NCI-H524 treated with DMSO at 0.1 percent for 48 hours (cell line): ENCODE measurements at places on chromosomes 1 and 21.

DNA sequence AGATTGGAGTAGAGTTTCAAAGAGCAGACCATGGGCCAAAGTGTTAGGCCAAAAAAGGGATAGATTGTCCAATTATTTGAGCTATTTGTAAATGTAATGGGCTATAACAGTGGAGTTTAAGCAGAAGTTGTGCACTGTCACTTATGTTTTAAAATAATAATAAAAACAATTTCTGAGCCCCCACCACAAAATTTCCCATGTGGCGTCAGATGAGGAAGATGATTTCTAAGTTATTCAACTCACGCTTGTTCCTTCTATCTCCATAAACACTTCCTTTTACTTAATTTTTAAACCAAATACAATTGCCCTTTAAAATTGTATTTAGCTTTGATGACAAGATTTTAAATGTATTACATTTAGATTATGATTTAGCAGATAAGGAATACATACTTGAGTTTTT lies 330.0 kb downstream of the PTPRC start:
- DNase-seq: no peak

GRCh38 chr1:162570718-162571117 lies 9.2 kb downstream of the UAP1 start:
- no peak for DNase-seq

- no peak for DNase-seq
These were observed 98.0 kb downstream of the KCNN3 start for GRCh38 chr1:154772056-154772455.

DNA sequence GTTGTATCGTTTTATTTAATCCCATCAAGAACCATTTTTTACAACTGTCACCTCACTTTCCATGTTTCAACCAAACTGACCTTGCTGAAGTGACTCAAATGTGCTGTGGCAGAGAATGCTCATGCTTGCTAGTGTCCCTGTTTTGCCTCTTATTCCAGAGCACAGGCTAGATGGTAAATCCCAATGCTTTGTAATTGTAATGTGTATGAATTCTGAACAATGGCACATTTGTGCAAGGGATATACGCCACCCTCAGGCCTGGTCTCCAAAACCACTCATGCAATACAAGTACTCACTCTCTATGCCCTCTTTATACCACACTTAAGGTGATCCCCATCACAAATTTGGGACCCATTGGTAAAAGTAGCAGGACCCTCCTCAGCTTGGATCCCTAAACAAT lies 313.6 kb downstream of the HHIPL2 start:
- no peak for DNase-seq

- DNase-seq: no peak
These were observed 33.0 kb downstream of the SETD4 start for GRCh38 chr21:36027347-36027746.

GRCh38 chr1:152487871-152488270 lies 22.7 kb upstream of the LCE5A start:
- no peak for DNase-seq

DNA sequence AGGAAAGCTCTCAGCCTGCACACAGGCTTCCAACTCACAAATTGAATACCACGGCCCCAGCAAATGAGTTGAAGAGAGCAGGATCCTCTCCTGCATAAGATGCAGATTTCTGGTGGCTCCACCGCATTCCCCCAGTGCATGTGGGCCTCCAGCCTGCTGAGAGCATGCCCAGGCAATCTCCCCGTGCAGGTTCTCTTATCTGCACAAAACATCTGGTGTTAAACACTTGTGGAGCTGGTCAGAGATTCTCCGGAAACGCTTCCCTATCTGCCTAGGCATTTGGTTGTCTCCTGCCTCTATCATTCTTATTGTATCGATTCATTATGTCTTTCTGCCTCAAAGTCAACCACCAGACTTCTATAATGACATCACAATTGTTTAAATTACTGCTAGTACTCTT lies 1349.0 kb upstream of the B3GALT2 start:
- DNase-seq: no peak

- no peak for DNase-seq
These were observed 81.5 kb upstream of the EDEM3 start for GRCh38 chr1:184836141-184836540.

DNA sequence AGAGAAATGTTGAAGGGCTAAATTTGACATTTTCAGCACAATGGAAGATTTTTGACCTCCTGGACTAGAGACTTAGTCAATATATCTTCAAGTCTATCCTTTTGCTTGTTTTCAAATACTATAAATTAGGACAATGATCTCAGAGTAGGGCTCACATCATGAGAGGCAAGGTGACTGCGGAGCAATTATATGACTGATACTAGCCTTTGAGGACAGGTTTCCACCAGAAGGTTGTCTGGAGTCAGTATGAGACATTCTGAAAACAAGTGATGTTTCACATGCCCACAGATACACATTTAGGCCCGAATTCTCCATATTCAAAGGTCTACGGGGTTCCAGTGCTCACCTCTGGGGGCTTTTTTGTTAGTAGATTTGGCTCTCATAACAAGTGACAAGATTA lies 142.3 kb upstream of the SAMSN1 start:
- DNase-seq: no peak

GRCh38 chr1:46171871-46172270 lies 3.0 kb upstream of the TSPAN1 start:
- DNase-seq: no peak

GRCh38 chr1:53316424-53316765 lies 11.5 kb downstream of the LRP8 start:
- DNase-seq: no peak

DNA sequence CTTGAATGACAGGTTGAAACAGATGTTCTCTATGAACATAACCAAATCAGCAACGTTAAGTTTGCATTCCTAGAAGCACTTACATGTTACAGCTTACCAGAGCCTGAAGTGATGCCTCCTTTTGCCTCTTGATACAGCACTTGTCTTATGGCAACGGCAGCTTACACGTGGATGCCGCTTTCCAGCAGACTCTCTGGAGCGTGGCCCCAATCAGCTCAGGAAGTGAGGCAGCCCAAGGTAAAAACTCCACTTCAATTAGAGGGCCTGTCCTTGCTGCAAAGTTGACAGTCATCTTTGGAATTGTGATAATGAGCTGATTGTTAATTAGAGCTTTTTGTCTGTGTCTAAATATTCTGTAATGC lies 345.1 kb downstream of the RYR2 start:
- no peak for DNase-seq

- DNase-seq: no peak
These were observed 12.5 kb upstream of the IGSF3 start for GRCh38 chr1:116679828-116680628.

GRCh38 chr1:55059302-55060132 lies 20.2 kb downstream of the PCSK9 start:
- DNase-seq: no peak

- no peak for DNase-seq
These were observed 1.2 kb upstream of the SEMA6C start for GRCh38 chr1:151147665-151148064.

GRCh38 chr1:179366093-179366800 lies 476 bp downstream of the AXDND1 start:
- no peak for DNase-seq

- no peak for DNase-seq
These were observed 17.2 kb downstream of the SYT2 start for GRCh38 chr1:202692959-202693555.

- DNase-seq: no peak
These were observed 75.4 kb downstream of the RGS2 start for GRCh38 chr1:192884241-192884640.

DNA sequence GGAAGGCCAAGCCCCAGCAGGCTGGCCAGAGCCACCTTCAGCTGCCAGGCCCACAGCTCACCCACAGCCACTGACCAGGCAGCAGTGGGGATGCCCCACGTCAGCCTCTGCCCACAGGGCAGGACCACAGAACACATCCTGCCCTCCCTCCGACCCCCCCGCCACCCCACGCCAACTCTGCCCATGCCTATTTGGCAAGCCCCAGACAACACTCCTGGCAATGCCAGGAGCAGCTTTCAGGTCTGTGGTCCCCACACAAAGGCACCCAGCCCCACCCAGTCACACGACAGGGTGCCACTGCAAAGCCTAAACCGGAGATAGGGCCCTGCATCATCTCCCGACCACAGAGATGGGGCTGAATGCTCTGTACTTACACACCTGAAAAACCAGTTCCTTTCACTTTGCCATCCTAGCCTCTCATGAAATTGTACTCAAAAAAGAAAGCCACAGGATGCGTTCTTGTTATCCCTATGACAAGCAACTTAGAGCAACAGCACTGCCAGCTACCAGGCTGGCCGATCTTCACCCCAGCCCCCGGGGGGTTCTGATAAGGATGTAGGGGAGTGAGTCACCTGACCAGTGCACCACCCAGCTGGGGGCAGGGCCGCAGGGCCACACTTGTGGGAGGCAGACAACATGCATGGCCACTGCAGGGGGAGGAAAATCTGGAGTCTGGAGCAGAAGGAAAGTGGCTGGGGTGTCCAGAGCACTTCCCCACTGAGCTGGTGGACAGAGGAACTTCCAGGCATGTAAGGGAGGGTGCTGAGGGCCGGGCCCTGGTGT lies 36.2 kb downstream of the UBE2G2 start:
- no peak for DNase-seq

DNA sequence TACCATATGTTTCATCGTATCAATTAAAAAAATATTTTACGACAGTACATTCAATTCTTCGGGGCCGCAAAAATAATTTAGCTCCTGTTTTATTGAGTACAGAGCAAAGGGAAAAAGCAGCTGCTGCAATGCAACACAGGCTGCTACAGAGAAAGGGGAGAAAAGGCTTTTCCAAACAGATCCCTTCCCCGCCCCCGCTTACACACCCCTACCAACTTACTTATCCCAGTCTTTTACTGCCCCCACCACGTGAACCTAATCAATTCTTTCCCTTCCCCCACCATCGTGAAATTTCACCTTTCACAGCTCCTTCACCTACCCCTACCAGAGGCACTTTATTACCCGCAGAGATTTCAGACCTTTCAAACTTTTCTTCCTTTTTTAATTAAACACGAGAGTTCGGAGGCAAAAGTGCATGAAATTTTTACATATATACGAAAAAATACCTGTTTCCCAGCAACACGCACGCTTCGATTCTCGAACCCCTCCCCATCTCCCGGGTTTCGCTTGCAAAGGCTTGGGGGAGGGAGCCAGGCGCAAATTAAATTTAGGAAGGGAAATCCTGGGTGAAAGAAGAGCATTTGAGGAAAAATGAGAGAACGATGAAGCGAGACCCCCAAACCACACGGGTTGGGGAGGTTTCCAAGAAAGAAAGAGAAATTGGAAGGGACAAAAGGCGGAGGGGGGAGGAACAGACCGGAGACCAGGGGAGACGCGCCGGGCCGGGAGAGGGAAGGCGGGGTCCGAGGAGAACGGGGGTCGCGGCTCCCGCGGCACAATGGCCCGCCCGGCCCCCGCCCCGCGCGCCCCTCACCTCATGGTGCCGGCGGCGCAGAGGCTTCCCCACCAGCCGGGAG lies 823 bp downstream of the ENAH start:
- peak; percentile 45 for DNase-seq

- no peak for DNase-seq
These were observed 100.5 kb upstream of the COA6 start for GRCh38 chr1:234272656-234273312.

DNA sequence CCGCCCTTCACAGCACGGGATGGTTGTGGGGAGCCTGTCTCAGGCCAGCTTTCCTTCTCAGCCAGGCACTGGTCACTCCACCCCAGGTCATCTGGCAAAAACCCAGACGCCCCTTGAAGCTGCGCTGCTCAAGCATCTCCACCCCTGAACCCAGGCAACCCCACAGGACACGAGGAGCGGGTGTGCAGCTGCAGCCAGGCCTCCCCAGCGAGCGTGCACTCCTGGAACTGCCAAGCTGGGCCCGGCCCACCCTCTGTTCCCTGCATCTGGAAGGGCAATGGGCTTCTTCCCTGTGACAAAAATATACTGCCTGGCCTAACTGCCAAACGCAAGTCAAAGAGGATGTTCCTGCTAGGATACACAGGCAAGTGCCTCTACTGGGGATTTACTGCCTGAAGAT lies 39.7 kb downstream of the SLC66A1 start:
- DNase-seq: no peak

- no peak for DNase-seq
These were observed 25.9 kb upstream of the TARDBP start for GRCh38 chr1:10986525-10986890.

- no peak for DNase-seq
These were observed 53.8 kb upstream of the PRDX6 start for GRCh38 chr1:173423291-173423690.

DNA sequence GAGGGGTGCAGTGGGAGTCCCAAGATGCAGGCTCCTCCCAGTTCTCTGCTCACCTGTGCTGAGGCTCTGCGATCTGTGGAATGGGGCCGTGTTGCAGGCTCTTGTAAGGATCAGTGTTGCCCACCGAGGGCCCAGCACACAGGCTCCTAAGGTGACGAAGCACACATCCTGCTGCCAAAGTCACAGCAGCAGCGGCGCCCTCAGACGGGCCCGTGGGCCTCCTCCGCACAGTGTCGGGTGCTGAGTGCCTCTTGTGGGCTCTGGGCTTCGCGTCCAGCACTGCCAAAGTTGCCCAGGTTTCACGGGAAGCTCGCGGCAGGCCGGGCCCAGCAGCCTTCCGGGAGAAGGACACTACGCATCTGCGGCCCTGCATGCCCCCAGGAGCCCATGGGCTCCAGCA lies 72.1 kb upstream of the ABCG1 start:
- no peak for DNase-seq

DNA sequence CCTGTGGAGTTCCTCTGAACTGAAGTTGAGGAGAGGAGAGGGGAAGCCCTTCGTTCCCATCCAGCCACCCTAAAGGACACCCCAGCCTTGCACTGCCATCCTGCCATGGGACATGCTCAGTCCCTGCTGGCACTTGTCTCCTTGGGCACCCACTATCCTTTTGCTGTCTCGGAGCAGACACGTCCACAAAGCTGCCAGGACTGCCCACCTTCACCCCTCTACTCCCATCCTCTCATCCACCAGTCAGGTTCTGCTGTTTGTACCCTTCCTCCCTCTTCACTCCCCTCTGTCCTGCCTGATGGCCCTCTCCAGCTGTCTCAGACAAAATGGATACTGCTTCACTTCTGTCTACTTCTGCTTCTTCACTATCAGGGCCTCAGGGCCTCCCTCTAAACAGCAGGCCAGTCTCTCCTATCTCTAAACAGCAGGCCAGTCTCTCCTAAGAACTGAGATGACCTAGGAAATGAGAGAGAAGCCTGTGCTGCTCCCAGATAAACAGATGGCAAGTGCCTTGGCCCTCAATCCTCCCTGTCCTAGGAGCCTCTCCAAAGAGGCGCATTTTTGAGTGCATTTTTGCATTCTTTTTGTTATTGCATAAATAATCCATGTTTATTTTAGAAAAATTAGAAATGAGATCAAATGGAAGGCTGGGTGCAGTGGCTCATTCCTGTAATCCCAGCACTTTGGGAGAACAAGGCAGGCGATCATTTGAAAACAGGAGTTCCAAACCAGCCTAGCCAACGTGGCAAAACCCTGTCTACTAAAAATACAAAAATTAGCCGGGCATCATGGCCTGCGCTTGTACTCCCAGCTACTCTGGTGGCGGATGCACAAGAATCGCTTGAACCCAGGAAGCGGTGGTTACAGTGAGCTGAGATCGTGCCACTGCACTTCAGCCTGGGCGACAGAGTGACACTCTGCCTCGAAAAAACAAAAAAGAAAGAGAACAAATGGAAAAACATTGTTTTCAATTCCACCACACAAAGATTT lies 4.4 kb upstream of the PYCR2 start:
- DNase-seq: peak; percentile 14
